ENCODE measurements at places on chromosomes 5 and 9. TPM values are rescaled to one million over a fixed set of nuclear protein-coding genes. Genes with fewer than 3 reads are reported as not detected.

The RELL2 gene
- 4.4 TPM for total RNA-seq

The SNCAIP gene
- 1.8 TPM for total RNA-seq

The BRINP1 gene
- total RNA-seq, result 0.35 TPM

The PCDH12 gene
- total RNA-seq, result 1.3 TPM

The DOCK8 gene
- 0.34 TPM for total RNA-seq

The PDLIM4 gene
- total RNA-seq, result 27.4 TPM

The CDC25C gene
- total RNA-seq, result 0.12 TPM

The IFNK gene
- total RNA-seq, result not detected

The CCT5 gene
- total RNA-seq, result 226 TPM

The RNF180 gene
- total RNA-seq, result 3.8 TPM

The CACNA1B gene
- total RNA-seq, result under 0.01 TPM

The PRUNE2 gene
- 8.2 TPM for total RNA-seq

The MRNIP gene
- 15.4 TPM for total RNA-seq

The SHISAL2B gene
- not detected for total RNA-seq

The C8G gene
- total RNA-seq, result not detected

The GRIA1 gene
- total RNA-seq, result not detected

The PITX1 gene
- 0.17 TPM for total RNA-seq

The SPINK6 gene
- not detected for total RNA-seq
